Posterior cingulate gyrus (tissue), 11 donors: ENCODE measurements at places on chromosomes 13 and 19.

DNA sequence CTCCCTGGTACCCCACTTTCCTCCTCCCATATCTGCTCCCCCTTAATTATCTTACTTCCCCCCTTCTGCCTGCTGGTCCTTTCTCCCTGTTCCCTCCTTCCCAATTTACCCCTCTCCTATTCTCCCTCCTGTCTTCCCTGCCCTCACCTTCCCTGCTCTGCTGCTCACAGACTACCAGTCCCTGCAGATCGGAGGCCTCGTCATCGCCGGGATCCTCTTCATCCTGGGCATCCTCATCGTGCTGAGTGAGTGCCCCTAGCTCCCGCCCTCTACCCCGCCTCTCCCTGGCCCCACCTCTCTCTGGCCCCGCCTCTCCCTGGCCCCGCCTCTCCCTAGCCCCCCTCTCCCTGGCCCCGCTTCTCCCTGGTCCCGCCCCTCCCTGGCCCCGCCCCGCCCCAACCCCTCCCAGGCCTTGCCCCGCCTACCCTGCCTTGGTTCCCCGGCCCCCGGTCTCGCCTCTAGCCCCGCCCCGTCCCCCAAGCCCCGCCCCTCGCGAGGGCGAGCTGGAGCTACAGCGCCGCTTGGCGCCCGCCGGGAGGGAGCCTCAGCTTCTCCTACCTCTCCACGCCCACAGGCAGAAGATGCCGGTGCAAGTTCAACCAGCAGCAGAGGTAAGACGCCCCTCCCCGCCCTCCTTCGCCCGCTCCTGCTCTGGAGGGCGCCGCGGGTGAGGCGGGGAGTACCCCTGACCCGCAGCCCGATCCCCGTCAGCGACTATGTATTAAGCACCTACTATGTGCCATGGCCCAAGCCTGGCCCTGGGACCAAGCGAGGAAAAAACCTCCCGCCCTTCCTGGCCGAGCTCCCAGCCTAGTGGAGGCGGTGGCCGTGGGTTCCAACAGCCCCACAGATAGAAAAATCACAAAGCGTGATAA, 1.9 kb upstream of the FXYD7 start:
- DNase-seq: peak; percentile 89

GRCh38 chr13:41312176-41312500, 1.1 kb downstream of the NAA16 start:
- peak; percentile 6 for DNase-seq

- no peak for DNase-seq
Observed at GRCh38 chr13:64997438-64997837, 2232.7 kb downstream of the PCDH9 start.

GRCh38 chr19:56477429-56478338, 539 bp upstream of the ZNF667 start:
- peak; percentile 93 for DNase-seq

DNA sequence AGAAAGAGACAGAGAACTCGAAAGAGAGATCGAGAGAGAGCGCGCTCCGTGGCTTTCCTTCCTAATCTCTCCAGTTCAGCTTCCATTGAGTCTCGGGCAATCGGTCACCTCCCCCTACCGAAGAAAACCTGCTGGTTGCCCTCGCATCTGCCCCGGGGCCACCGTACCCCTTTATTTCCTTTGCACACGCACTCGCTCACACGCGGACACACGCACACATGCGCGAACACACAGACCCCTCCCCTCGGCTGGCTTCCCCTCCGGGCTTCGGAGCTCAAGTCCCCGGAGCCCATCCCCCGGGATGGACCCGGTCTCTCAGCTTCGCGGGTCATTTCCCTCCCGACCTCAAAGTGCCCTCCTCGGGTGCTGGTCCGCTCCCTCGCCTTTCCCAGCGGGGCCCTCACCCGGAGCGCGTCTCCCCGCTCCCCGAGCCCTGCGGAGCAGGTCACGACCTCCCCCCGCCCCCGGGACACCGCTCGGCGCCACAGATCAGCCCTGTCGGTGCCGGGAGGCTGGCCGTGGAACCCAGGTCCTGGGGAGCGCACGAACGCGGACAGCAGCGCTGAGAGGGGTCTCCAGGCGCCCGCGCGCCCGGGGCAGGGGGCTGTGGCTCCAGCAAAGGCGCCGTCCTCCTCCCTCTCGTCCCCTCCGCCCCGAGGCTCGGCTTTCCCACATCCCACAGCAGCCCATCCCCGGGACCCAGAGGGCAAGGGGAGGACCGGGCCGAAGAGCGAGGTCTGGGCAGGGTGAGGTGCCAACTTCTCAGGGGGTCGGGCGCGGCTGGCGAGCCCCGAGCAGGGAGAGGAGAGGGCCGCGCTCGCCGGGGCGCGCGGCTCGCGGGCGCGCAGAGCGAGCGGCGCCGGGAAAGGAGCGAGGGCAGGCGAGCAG, 1.8 kb downstream of the DACH1 start:
- DNase-seq: peak; percentile 72

DNA sequence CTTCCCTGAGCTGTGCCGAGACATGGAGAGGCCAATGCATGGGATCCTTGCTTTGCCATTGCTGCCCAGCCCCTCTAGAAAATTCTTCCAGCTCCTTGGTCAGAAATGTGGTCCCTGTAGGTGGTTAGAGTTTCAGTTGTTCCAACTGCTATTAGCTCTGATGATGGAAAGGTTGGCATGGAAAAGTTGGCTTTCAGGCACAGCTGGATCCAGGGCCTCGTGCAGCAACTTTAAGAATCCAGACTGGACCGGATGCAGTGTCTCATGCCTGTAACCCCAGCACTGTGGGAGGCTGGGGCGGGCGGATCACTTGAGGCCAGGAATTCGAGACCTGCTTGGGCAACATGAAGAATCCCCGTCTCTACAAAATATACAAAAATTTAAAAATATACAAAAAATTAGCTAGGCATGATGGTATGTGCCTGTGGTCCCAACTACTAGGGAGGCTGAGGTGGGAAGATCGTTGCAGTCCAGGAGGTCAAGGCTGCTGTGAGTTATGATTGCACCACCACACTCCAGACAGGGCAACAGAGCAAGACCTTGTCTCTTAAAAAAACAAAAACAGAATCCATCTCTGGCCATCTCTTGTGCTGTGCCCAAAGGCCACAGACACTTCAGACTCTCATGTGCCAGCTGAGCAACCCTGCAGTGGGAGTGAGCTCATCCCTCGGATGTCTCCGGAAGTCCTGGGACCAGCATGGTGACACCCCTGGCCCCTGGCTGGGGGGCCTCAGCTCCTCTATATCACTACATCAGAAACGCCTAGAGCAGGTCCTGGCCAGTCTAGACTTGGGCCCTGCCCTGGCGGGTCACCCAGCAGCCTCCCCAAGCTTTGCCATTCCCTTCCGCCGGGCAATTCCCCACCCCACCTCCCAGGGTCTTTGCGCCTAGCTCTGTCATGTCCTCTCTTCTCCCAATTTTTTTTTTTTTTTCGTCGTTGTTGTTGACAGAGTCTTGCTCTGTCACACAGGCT, 16.8 kb downstream of the MEX3D start:
- DNase-seq: no peak

GRCh38 chr13:35732565-35732964, 256.1 kb upstream of the MAB21L1 start:
- no peak for DNase-seq

GRCh38 chr13:86960876-86961275, 710.3 kb upstream of the SLITRK5 start:
- no peak for DNase-seq

DNA sequence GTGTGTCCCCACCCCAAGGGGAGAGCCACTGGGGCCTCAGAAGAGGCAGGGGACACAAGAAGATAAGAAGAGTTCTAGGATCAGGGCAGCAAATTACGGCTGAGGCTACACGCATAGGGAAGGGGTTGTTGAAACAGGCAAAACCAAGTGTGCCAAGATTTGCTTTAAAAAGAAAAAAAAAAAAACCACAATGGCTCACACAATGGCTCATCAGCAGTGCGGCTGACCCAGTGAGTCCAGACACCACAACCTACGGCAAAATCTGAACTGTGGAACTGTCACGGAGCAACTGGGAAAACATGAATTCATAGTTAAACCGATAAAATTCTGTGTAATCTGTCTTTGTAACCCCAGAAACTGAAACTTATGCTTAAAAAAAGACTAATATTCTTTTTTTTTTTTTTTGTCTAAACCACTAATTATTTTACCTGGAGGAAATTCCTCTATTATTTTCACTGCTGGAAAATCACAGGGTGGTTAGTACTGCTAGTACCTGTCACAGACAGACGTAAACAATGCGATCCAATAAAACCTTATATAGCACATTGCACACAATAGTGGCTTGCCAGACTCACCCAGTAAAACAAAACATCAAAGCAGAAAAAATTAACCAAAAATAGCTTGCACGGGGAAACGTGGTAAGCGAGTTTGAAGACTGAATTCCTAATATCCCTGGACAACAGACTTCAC, 325.4 kb upstream of the TSHZ3 start:
- no peak for DNase-seq

DNA sequence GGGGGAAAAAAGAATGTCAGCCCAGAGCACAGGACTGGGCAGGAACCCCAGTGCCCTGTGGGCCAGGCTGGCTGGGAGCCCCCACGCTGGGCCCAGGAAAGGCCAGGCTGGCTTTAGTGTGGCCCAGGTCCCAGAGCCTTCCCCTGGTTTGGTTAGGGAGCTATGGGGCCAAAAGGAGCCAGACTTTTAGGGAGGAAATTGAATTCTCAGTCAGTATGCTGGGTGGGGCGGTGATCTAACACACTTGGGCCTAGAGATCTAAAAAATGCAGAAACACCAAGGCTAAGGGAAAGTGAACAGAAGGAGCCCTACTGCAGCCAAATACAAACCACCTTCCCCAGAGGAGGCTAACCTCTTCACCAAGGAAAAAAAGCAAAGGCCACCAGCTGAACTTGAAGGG, 137.5 kb downstream of the CRYL1 start:
- no peak for DNase-seq

- no peak for DNase-seq
Observed at GRCh38 chr19:28642787-28643683, 569.9 kb downstream of the UQCRFS1 start.

GRCh38 chr19:17497149-17497798, 14.2 kb upstream of the PGLS start:
- no peak for DNase-seq

- DNase-seq: no peak
Observed at GRCh38 chr19:28615546-28615916, 597.4 kb downstream of the UQCRFS1 start.
